SHP77 treated with DMSO at 0.1 percent for 48 hours (cell line): ENCODE measurements at places on chromosomes 16 and 17.

- DNase-seq: no peak
Measured at GRCh38 chr17:39513309-39513708, 52.0 kb downstream of the CDK12 start.

- DNase-seq: no peak
Measured at GRCh38 chr17:33519692-33520091, 226.6 kb upstream of the ASIC2 start.

DNA sequence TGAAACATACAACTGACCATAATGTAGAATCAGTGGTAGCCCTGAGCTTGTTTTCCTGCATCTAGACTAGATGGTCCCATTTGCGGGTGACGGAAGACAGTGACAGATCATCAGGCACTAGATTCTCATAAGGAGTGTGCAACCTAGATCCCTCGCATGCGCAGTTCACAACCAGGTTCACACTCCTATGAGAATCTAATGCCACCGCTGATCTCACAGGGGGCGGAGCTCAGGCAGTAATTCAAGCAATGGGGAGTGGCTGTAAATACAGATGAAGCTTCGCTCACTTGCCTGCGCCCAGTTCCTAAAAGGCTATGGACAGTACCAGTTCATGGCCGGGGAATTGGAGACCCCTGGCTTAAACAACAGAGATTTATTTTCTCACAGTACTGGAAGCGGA, 656.3 kb downstream of the HS3ST4 start:
- DNase-seq: no peak

DNA sequence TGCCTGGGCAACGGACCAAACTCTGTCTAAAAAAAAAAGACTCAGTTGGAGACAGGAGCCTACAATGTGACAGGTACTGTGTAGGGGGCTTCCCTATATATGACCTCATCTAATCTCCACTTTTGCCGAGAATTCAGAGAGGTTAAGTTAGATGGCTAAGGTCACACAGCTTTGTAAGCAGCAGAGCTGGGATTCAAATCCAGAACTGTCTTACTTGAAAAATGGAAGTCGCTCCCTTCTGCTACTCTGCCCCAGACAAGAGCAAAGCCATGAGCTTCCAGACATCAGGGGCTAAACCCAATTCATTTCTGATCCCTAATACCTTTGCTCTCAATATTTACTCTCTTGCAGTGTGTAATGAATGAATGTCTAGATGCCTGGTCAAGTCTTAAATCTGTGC, 41.5 kb upstream of the ABCC12 start:
- DNase-seq: no peak

DNA sequence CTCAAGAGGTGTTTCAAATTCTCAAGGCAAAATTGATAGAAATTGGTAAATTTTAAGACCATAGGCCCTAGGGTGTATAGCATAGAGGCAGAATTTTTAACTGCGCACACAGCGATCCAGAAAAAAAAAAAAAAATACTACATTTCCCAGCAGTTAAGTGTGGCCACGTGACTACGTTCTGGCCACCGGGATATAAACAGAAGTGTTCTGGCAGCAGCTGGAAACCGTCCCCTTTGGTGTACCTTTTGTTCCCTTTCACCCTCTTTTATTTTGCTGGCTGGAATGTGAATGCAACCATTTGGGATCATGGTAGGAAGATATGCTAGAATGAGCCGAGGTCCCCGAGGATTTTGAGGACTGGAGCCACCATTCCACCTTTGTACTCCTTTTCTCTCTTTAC, 52.7 kb upstream of the AKAP1 start:
- no peak for DNase-seq

DNA sequence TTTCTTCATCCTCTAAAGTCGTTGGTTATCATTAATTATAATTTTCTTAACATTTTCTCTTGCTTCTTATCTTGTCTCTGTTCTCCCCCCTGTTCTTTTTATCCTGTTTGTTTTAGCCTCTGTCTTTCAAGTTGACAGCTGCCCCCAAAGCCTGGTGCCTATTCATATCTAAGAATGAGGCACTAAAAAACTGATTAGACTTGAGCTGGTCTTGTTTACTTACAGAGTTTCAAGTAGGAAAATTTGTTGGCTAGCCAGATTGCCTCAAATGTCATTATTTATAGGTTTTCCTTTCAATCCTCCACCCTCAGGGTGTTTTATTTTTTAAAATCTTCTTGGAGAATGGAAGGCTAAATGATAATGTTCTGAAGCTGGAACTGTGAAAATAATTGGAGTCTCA, 236.0 kb downstream of the UTP18 start:
- DNase-seq: no peak

GRCh38 chr16:67667817-67668494, 1.3 kb downstream of the C16orf86 start:
- peak; percentile 81 for DNase-seq

GRCh38 chr16:69669577-69669976, 56.8 kb downstream of the NQO1 start:
- DNase-seq: no peak

- DNase-seq: no peak
Measured at GRCh38 chr17:76240461-76241203, at the start of gene RNF157. Gene RNF157 (minus strand): TSS chr17:76240493. CDS start chr17:76240240, 253 bp downstream.

DNA sequence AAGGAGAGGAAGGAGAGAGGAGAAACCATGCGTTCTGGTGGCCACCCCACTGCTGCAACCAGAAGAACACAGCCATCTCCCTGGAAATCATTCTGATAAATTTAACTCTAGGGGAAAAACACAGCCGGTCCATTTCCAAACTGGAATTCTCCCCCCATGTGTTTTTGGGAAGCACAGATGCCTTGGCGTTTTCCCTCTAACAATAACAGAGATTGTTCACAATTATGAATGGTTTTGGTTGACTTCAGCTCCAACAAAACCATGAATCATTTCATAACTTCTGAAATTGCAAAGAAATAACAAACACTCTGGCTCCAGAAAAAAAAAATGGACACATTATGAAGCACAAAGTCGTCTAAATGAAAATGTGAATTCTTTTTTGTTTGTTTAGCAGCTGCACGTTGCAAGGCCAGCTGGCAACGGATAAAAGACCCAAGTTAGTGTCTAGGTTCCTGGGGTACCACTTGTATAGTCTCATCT, 46.2 kb downstream of the GNAO1 start:
- DNase-seq: no peak

DNA sequence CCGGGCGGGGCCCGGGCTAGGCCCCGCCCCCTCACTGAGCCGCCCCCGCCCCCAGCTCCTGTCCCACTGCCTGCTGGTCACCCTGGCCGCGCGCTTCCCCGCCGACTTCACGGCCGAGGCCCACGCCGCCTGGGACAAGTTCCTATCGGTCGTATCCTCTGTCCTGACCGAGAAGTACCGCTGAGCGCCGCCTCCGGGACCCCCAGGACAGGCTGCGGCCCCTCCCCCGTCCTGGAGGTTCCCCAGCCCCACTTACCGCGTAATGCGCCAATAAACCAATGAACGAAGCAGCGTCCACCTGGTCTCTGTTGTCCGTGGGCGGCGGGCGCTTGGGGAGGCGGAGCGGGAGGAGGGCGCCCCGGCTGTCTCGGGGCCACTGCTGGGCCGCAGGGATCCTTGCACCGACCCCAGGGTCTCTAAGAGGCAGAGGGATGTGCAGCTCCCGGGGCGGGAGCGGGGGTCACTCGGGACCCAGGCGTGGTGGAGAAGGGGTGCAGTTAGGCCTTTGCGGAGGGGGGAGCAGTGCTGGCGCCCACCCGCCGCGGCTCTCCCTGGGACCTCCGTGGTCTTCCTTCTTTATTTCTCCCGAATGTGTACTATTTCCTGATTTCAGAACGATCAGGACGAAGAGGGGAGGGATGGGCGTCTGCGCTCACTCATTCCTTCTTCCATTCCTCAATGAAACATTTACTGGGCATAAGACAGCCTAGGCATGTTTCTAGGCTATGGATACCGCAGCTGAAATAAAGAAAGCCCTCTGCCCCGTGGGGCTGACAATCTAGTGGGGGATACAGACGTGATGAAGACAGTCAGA, 2.0 kb downstream of the HBZ start:
- no peak for DNase-seq

- DNase-seq: no peak
Measured at GRCh38 chr16:57304169-57305061, 19.9 kb upstream of the PLLP start.

DNA sequence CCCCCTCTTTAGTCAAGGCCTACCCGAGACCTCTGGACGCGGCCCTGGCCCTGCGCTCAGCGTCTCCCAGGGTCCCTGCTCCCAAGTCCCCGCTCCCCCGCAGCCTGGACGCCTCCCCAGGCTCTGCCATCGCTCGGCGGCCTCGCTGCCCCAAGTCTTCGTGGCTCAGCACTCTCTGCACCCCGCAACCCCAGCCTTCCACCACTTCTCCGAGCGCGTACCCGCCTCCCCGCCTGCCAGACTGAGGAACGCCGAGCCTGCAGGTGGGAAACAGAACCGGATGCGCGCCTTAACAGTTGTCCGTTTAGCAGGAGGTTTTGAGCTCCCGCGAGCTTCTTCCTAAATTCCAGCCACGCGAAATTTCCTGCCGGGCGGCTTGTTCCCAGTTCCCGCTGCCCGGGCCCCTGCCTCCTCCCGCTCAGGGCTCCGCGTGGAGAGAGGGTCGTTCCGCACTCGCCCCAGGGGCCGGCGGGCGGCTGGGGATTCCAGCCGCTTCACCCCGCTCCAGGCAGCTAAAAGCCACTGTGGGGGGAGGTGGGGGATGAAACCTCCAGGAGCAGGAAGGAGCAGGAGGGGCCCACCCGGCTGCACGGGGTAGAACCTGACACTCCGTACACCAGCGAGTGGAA, 87.7 kb downstream of the KCNJ12 start:
- DNase-seq: no peak

DNA sequence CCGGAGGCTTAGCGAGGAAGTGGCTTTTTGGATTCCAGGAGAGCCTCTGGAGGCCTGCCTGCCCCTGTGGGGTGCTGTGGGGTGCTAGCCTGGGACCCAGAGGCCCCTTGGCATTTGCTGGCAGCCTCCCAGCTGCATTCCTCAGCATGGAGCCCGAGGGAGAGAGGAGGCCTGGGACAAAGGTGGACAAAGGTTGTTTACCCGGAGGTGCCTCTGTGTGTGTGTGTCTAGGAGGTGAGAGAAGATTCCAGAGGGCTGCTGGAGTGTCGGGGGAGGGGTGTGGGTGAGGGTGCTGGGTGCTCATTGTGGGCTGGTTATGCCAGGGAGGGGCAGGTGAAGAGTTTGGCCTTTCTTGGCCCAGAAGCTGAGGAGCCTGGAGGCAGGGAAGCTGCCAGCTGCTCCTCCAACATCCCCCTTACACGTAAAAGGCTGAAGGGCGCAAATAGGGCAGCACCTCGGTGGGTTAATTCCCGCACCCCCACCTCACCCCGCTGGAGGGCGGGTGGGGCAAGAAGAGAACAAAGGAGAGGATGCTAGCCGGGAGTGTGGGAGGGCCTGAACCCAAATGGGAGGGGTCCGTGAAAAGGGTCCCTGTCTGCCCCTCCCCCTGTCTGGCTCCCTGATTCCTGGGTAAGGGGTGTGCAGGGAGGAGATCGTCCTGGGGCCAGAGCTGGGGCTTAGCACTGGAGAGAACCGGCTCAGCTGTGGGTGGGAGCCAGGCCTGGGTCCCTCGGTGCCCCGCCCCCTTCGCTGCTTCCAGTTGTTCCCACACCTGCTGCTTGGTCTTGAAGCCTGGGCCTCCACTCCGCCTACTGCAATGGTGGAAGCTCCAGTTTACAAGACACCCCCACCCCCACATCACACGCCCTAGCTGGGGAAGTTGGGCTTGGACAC, 9.9 kb downstream of the HEXIM2 start:
- DNase-seq: peak; percentile 53

DNA sequence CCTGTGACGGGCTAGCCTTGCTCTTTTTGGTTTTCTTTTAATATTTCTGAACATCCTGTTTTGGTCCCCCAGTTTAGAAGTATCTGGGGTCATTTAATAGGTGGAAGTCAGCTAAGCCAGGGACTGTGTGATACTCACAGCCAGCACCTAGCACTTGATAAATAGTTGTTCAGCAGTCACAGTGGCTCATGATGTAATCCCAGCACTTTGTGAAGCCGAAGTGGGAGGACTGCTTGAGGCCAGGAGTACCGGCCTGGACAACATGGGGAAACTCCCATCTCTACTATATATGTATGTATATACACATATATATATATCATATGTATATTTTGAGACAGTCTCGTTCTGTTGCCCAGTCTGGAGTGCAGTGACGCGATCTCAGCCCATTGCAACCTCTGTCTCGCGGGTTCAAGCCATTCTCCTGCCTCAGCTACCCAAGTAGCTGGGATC, 1.8 kb upstream of the ZNRF1 start:
- DNase-seq: no peak

GRCh38 chr16:30741461-30741914, 6.7 kb upstream of the PHKG2 start:
- DNase-seq: no peak

- DNase-seq: no peak
Measured at GRCh38 chr17:49513641-49514040, 18.5 kb downstream of the NGFR start.

GRCh38 chr16:58589326-58589905, 40.2 kb downstream of the CNOT1 start:
- DNase-seq: no peak

DNA sequence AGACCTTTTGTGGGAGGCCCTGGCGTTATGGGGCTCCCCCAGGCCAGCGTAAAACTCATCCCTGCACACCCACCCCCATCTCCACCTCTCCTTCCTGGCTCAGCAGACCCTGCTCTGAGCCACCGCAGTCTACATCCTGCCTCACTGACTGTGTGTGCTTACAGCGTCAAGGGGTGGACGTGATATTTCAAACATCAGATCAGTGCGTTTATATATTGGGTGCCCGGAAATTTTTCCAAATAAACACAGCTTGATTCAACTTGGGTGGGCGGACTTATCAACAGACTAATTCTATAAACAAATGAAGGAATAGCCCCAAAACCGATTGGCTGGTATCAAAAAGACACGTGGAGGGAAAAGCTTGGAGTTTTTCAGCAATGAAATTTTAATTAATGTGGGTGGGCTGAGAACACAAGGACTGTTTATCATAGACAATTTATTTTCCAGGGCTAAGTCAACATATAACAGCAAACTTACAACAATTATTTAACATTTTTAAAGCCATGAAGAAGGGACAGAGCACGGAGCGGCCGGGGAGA, at the start of gene FOXL1:
Gene FOXL1 (plus strand): TSS at position 489 of the 539 bp plus-strand sequence. CDS start 175 bp downstream, outside the sequence.
- no peak for DNase-seq
